ENCODE measurements at places on chromosomes 2 and 18.

DNA sequence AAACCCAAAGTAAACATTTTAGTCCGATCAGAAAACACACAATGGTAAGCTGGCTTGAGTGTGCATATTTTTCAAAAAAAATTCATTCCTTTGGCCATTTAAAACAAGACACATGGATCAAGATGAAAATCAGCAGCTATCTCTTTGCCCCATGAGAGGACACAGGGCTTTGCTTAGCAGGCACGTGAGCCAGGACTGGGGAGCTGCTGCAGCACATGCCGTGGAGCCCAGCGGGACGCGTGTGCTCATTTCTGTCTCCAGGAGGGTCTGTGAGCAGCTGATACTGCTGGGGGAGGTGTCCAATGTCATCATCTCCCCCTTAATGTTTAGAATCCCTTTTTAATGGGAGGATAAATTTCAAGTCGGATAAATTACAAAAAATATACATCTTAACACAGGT, 49.8 kb upstream of the CNGA3 start:
- DNase-seq, result no peak

DNA sequence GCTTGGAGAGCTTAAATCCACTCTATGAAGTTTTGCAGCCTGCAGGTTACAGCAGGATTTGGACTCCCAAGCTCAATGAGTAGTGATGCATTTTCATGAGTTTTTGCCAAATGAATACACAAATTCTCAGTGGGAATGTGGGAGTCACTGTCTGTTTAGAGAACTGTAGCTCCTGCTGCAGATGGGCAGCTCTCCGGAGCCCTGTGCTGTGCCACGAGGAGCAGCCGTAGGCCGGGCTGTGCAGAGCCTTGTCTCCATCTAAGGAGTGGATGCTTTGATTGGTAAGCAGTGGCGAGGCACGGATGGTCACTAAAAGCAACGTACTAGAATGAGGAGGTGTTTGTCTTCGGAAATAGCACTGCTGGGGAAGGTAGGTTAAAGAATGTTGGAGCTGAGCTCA, 96.0 kb upstream of the NFATC1 start:
- no peak for DNase-seq

DNA sequence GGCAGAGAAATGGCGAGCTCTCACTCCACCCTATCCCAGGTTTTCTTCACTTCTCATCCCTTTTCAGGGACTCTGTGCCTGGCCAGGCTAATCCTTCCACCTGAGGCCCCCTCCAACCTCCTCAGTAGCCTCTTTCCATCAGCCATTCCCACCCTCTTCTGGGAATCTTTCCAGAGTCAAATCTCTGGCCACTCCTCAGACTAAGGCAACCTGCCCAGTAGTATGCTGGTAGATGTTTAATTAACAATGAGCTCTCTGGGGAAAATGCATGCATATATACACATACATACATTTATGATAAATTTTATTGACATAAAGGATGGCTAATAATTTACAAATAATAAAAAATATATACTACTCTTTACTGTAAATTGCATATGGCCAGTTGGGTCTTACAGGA, 11.4 kb upstream of the ASPRV1 start:
- DNase-seq, result no peak

- DNase-seq, result no peak
Observed at GRCh38 chr2:236663287-236664101, 93.9 kb downstream of the ACKR3 start.

- peak; percentile 4 for DNase-seq
Observed at GRCh38 chr2:114222344-114222743, 220.1 kb upstream of the DPP10 start.

- DNase-seq, result no peak
Observed at GRCh38 chr2:96564026-96564425, 27.5 kb downstream of the ARID5A start.

- DNase-seq, result no peak
Observed at GRCh38 chr2:42840760-42841159, 48.4 kb upstream of the HAAO start.

- no peak for DNase-seq
Observed at GRCh38 chr2:47656715-47657600, 126.0 kb upstream of the MSH6 start.

DNA sequence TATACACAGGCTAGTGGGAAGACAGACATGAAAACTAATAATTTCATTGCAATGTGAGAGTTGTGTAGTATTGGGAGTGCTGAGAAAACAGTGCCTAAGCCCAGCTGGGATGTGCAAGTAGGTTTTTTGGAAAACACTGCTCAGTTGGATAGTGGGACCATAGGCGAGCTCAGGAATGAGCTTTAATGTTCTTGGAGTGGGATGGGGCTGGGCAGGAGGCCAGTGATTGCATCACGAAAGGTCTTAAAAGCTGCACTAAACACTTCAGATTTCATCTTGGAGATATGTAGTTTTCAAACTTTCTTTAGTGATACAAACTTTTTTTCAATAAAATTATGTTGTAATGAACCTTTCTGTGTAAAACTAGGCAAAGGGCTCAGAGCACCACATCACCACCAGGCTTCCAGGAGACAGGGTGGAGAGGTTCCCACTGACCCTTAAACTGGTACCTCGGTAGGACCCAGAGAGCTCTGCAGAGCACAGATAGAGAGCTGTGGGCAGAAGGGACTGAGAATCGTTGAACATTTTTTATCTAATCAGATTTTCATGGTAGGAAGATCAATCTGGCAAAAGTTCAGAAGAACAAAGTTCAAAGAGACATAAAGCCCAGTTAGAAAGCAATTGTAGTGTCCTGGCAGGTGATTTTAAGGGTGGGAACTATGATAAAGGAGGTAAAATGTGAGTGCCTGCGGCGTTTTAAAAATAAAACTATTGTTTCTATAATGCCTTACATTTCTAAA, 176.2 kb downstream of the TRABD2A start:
- no peak for DNase-seq

- no peak for DNase-seq
Observed at GRCh38 chr2:241309684-241310117, 5.8 kb downstream of the HDLBP start.

GRCh38 chr2:216371721-216372702, at the start of gene MARCHF4:
Gene MARCHF4, minus strand, starts transcription at chr2:216372483. Its CDS starts 2,223 bp downstream, at chr2:216370260.
- DNase-seq, result peak; percentile 76

GRCh38 chr2:62489162-62489561, 16.8 kb downstream of the TMEM17 start:
- DNase-seq, result no peak

GRCh38 chr18:8428951-8429350, 180.3 kb upstream of the RAB12 start:
- no peak for DNase-seq

DNA sequence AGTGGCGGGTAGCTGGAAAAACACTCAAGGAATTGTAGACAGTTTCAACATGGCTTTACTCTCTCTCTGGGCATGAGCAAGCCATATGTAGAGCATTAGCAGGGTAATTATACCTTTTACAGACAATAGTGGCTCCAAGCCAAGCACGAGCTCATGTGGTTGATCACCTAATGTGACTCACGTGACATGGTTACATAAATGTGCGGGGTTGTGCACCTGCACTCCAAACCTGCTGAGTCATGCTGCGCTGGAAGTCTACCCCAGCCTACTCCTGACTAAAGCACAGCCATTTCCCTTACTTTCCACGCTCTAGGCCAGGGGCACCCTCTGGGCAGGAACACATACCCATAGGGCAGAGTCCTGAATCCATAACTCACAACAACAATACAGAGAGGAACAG, 232.8 kb downstream of the MBD5 start:
- no peak for DNase-seq

- DNase-seq, result no peak
Observed at GRCh38 chr2:128686881-128687555, 368.4 kb upstream of the HS6ST1 start.

DNA sequence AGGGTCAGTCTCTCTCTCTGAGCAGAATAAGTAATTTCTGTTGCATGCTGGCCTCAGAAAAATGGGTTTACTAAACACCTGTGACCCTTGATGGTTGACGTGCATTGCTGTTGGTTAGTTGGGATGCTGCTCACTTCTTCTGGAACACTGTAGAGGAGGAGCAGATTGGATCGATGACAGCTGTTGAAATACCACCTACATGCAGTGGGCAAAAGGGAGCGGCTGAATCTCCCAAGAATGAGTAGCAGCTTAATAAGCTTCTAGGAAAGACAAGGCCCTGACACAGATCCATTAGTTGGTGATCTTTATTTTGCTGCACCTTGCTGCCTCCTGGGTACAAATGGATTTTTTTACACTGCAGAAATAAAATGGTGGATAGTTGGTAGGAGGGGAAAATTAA, 43.2 kb downstream of the KDM3A start:
- no peak for DNase-seq

- no peak for DNase-seq
Observed at GRCh38 chr2:6370753-6371551, 494.8 kb downstream of the CMPK2 start.

- DNase-seq, result no peak
Observed at GRCh38 chr2:239790313-239790712, 234.8 kb downstream of the NDUFA10 start.

DNA sequence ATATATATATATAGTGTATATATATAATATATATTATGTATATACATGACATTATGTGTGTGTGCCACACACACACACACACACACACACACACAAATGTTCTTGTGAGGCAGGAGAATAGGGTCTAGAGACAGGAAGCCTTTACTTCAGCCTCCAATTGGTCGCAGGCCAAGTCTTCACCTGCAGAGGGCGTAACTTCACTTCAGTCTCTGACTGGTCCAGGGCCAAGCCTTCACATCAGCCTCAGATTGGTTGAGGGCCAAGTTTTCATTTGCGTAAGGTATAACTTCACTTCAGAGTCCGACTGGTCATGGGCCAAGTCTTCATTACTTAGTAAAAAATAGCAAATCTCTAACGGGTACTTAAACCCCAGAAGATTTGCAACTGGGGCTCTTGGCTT, 13.2 kb upstream of the SS18 start:
- no peak for DNase-seq

GRCh38 chr2:43714164-43714563, 37.9 kb upstream of the C1GALT1C1L start:
- DNase-seq, result no peak

DNA sequence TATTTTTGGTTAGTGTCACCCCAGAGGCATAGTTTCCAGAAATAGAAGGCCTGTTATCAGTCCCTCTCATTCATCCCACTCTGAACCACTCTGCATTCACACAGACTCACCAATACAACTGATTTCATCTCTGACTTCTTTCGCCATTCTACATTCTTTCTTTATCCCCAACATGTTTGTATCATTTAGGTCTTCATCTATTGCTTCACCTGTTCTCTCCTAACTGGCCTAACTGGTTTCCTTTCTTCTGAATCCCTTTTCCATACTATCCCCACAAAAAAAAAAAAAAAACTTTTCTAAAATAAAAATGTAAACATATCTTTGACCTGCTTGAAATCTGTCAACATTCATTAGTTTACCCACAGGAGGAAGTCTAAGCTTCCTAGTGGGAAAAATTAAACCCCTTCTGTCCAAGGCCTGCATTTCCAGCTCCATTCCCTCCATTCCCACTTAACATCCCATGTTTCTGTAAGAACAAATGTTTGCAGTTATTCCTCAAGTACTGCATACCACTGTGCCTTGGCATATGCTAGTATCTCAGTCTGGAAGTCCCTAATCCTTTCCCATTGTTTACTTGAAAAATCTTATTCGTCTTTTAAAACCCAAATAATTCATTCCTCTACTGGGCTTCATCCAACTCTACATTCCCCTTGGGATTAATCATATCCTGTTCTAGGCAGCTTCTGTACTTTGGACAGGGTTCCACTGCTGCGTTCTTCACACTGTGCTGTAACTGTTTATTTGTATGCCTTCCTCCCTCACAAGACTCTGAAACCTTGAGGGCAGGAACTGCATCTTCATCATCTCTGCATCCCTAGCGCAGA, 68.5 kb downstream of the FIGN start:
- no peak for DNase-seq

DNA sequence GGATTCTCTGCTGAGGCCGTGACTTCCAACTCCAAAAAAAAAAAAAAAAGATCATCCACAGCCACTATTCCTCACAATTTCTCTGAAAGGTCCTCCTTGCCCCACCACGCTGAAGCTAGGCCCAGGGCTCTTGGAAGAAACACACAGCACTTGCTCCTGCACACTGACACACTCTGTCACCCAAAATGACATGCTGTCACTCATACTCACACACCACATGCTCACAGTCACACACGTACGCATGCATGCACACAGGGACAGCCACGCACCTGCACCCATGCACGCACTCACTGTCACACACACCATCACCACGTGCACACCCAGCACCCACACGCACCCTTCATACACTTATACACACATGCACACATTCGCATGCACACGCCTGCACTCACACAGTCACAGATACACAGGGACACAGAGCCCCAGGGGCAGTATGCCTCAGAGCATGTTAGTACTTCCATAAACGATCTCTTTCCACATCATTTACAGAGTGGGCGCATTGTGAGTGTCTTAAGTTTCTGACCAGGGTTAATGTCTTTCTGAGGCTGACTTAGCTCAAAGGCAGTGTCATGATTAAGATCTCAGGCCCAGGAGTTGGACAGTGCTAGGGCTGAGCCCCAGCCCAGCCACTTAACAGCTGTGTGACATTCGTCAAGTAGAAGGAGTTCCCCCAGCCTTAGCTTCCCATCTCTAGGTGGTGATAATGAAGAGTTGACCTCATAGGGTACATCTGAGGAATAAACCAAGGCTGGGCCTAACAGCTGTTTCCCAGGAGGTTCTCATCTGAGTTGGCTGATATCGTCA, 93.4 kb downstream of the GLI2 start:
- no peak for DNase-seq

DNA sequence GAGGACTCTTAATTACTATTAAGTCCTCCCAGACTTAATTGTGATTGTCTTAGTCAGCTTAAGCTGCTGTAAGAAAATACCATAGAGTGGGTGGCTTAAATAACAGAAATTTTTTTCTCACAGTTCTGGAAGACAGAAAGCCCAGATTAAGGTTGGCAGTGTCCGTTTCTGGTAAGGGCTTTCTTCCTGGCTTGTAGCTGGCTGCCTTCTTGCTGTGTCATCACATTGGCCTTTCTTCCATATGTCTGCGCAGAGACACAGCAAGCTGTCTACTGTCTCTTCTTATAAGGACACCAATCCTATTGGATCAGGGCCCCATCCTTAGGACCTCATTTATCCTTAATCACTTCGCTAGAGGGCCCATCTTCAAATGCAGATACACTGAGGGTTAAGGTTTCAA, 38.5 kb downstream of the ASXL3 start:
- DNase-seq, result no peak

DNA sequence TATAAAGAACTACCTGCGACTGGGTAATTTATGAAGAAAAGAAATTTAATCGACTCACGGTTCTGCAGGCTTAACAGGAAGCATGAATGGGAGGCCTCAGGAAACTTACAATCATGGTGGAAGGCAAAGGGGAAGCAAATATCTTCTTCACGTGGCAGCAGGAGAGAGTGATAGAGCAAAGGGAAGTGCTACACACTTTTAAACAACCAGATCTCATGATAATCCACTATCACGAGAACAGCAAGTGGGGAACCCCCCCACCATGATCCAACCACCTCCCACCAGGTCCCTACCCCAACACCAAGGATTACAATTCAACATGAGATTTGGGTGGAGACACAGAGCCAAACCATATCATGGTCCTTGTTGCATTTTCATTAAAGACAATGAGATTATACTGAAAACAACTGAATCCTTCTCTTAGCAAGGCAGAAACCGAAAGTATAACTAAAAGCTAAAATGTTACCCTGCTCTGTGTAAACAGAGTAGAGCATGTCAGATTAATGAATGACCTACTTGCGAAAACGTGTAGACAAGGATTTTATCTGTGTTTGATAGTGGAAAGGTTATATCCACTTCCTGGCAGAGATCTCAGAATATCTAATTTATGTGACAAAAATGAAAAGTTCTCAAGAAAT, 60.1 kb upstream of the RBBP8 start:
- no peak for DNase-seq

GRCh38 chr18:23189099-23189498, 53.8 kb downstream of the CABLES1 start:
- DNase-seq, result no peak

GRCh38 chr2:233456934-233457333, 102.6 kb downstream of the DGKD start:
- no peak for DNase-seq
